ENCODE measurements at places on chromosomes 7 and 10.
A peak's percentile ranks its signal among the peaks of the same experiment; 100 is the strongest.

GRCh38 chr10:67668448-67668847, 27.5 kb downstream of the CTNNA3 start:
- no peak for DNase-seq

GRCh38 chr7:42945821-42946626, 13.8 kb downstream of the MRPL32 start:
- no peak for DNase-seq

GRCh38 chr7:133556553-133556952, 303.7 kb downstream of the EXOC4 start:
- no peak for DNase-seq

GRCh38 chr7:51066405-51066882, 250.2 kb downstream of the COBL start:
- DNase-seq = peak; percentile 43

DNA sequence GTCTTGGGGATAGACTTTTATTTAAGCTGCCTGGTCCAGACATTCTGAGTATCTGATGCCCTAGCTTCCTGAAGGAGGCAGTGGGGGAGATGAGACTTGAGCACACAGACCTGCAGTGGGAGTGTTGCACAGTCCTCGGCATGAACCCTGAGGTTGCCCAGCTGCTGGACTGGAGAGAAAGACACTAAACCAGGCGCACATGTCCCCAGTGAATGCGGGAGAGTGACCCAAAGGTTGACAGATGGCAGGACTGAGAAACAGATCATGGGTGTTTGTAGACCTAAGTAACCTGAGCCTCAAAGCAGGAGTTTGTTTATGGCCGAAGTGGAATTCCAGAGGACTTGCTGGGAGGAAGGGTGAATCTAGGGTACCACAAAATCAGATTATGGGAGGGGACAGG, 15.7 kb upstream of the MSRB2 start:
- DNase-seq = no peak

GRCh38 chr7:69882269-69882668, 284.0 kb downstream of the AUTS2 start:
- no peak for DNase-seq

GRCh38 chr7:118747473-118747872, 523.0 kb downstream of the ANKRD7 start:
- DNase-seq = no peak

- DNase-seq = no peak
Measured at GRCh38 chr7:84477786-84478478, 283.3 kb upstream of the SEMA3A start.

DNA sequence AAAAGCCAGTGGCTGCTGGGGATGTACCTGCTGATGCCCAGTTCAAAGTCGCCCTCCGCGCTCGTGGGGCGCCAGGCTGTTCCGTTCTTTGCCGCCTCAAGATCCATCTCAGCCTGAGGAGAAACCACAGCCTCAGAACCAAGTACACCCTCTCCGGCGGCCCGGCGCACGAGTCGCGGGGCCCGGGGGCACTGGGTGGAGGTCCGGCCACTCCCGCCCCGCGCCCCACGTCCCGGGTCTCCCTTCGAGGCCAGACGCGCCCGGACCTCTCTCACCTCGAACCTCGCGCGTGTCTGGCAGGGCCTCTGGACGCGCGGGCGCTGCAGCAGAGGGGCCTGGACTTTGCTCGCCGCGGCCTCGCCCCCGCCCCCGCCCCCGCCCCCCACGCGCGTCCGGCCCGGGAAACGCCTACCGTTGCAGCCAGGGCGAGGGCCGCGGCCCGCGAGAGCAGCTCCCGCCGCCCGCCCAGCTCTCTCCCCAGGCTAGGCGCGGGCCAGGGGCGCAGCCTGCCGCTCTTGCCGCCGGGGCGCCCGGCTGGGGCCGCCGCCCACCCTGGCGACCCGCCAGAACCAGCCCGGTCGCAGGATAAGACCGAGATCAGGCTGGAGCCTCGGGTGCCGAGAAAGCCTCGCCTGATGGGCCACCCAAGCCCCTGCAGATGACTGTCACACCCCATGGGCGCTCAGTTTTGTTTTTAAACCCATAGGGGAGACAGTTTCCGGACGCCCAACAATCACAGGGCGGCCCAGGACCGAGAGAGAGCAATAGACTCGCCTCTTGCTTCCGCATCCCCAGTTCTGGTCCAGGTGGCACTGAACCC, at the start of gene ABCB4:
ABCB4 (minus strand) TSS at position 322 of the 820 bp plus-strand sequence; CDS start at position 107, 215 bp downstream.
- no peak for DNase-seq

DNA sequence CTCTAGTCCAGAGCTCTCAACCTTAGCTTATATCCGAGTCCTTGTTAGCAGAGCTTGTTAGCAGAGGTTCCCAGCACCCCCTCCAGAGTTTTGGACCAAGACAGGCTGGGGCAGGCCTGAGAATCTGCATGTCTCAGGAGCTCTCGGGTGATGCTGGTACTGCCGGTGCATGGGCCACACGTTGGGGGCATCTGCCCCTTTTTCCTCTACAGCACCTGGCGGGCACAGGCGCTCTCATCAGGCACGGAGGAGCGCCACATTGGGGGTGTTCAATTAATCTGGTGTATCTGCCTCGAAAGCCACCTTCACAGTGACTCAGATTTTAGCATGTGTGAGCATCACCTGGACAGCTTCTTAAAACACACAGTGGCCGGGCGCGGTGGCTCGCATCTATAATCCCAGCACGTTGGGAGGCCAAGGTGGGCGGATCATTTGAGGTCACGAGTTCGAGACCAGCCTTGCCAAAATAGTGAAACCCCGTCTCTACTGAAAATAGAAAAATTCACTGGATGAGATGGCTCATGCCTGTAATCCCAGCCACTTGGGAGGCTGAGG, 117.7 kb downstream of the ELFN1 start:
- no peak for DNase-seq

GRCh38 chr10:12588091-12588860, 238.9 kb downstream of the CAMK1D start:
- DNase-seq = no peak

- no peak for DNase-seq
Measured at GRCh38 chr7:12815871-12816270, 128.4 kb downstream of the ARL4A start.

DNA sequence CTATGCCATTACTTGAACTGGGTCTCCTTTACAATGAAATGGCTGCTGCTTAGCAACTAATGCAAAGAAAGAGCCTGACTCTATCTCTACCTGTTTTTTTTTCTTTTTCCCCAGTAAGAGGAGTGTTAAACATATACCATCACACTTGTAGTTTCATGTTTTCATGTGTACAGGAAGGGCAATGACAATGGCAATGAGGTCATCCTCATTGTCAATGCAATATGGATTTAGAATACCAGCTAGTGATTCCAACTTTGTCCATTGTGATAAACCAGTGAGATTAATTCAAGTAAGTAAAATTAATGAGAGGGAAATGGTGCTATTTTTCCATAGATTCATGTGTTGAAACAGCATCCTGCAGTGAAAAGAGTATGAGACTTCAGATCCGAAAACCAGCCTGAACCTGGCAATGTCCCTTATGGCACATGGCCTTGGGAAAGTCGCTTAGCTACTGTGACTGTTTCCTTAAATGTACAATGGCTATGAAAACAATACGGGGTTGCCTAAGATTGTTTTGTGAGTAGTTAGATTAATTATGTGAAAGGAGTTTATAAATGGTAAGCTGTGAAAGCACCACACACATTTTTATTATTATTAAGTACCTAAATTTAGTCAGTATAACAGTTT, 11.2 kb downstream of the DGKI start:
- DNase-seq = no peak

DNA sequence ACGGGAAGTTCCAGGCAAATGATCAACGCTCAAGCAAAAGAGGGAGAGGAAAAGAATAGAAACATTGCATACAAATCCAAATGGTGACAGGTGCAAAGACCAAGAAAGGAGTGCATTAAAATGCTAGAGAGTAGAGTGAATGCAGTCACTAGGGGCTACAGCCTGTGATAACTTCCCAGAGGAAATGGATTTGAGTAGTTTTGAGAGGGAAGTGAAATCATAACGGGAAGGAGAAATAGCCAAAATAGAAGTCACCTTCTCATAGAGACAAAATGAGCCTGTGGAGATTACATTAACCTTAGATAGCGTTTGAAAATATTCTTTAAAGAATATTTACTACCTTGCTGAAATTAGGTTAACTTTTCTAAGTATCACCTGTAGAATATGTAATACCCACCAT, 26.5 kb downstream of the NUP42 start:
- DNase-seq = no peak

DNA sequence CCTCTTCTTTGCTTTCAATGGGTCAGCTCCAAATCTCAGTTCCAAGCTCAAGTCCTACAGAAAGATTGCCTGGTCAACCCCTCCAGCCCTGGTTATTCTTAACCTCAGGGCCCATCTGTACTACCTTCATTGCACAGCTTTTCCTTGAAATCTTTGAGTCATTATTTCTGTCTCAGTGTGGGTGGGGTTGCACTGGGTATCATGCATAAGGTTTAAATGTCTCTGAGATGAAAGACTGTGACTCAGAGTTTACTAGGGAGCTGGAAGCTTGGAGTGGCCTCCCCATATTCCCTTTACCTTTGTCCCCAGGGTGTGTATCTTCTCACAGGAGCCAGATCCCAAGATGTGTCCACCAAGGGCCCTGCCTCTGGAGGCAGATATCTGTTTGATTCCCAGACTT, 3.3 kb upstream of the OR6V1 start:
- no peak for DNase-seq

Measured in HuH-7.5 (cell line).